Glomerular endothelial cell (primary cell): ENCODE measurements at places on chromosomes 6 and 20. TPM values are rescaled to one million over a fixed set of nuclear protein-coding genes. Genes with fewer than 3 reads are reported as not detected.

- DNase-seq = no peak
These were observed 1304.8 kb downstream of the HACE1 start for GRCh38 chr6:103554911-103555310.

DNA sequence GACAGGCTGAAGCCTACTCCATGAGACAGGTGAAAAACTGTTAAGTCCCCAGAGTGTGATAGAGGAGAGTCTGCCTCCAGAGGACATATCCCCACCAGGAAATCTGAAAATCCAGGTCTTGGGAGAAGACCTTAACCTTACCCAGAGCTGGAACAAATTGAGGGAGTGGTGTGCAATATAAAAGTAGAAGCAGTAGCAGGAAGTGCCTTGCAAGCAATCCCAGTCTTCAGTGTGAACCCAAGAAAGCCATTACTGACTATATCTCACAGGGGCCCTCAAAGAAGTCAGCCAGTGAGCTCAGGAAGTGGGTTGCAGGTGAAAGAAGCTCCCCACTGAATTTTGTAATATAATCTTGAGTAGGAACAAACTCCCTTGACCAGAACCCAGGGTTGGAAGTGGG, 41.9 kb upstream of the PKIB start:
- no peak for DNase-seq

The ZSCAN26 gene
- 9.7 and 11.1 TPM in 2 replicates for total RNA-seq

DNA sequence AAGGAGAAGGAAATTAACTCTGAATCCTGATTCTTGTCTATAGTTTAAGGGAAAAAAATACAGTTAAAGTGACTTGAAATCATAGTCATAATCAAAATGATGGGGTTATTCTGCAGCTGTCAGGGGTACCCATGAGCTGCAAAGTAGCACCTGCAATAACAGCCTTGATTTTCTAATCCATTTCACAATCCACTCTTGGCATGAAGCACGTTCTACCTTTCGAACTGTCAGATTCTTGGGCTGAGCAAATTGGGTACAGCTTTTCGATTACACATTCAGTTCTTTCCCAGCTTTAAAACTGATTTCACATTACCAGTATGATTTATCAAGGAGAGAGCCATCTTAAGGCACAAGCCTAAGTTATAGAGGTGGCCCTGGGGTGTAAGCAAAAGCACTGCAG, 118.5 kb upstream of the DTNBP1 start:
- DNase-seq = no peak

The KCNK15 gene
- 0.35 TPM in 1 of 2 replicates, not detected in the other for total RNA-seq

DNA sequence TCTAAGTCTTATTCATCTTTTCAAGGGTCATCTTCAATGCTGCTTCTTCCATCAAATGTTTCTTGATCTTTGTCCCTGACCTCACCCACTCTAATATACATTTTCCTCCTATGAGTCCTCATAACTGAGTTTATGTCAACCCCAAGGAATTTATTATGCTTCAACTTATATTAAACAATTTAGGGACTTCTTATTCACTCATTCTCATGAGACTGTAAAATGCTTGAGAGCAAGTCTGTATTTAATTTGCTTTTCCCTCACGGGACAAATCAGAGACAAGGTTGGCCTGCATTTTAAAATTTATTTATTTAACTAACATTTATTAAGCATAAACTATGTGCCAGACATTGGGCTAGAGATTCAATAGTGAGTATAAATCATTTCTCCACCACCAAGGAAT, 312.0 kb upstream of the NT5E start:
- no peak for DNase-seq

- DNase-seq = no peak
These were observed 56.2 kb upstream of the PREP start for GRCh38 chr6:105459049-105459448.
